Psoas muscle (tissue), 8 donors: ENCODE measurements at places on chromosomes 4 and X. TPM values are rescaled to one million over a fixed set of nuclear protein-coding genes. Genes with fewer than 3 reads are reported as not detected.

Gene GPR34
- polyA plus RNA-seq = 1.0 TPM

Gene TLR7
- 0.03 TPM for polyA plus RNA-seq

Gene NWD2
- not detected for polyA plus RNA-seq

Gene PCYT1B
- 0.08 TPM for polyA plus RNA-seq

Gene SYN1
- 2.3 TPM for polyA plus RNA-seq

Gene GYPB
- not detected for polyA plus RNA-seq

Gene HMGN5
- polyA plus RNA-seq = 7.9 TPM

Gene CHRNA9
- not detected for polyA plus RNA-seq

Gene NDP
- not detected for polyA plus RNA-seq

Gene MAP3K15
- polyA plus RNA-seq = 0.30 TPM

Gene SERPINA7
- polyA plus RNA-seq = not detected

Gene ASB12
- polyA plus RNA-seq = 49.4 TPM

Gene CNKSR2
- 0.14 TPM for polyA plus RNA-seq

Gene PDE5A
- 4.3 TPM for polyA plus RNA-seq

Gene CT45A3
- not detected for polyA plus RNA-seq

Gene MAML3
- 0.48 TPM for polyA plus RNA-seq

Gene PPP4R3C
- not detected for polyA plus RNA-seq

Gene FAM47A
- not detected for polyA plus RNA-seq

Gene FRMPD3
- polyA plus RNA-seq = 0.01 TPM

Gene MAGEE2
- polyA plus RNA-seq = not detected

Gene SAGE1
- polyA plus RNA-seq = not detected

Gene PNPLA4
- polyA plus RNA-seq = 26.0 TPM

Gene CPZ
- polyA plus RNA-seq = 0.04 TPM

Gene SLC35A2
- polyA plus RNA-seq = 26.1 TPM

Gene PPP1R3F
- 13.9 TPM for polyA plus RNA-seq

Gene MAOA
- polyA plus RNA-seq = 67.8 TPM

Gene NIPAL1
- polyA plus RNA-seq = 0.47 TPM

Gene AFM
- not detected for polyA plus RNA-seq

Gene FGFBP2
- polyA plus RNA-seq = 0.18 TPM

Gene PAGE5
- not detected for polyA plus RNA-seq

Gene RHOXF2
- not detected for polyA plus RNA-seq

Gene FBXW7
- 9.8 TPM for polyA plus RNA-seq

Gene ARMCX4
- polyA plus RNA-seq = 4.4 TPM
